ENCODE measurements at places on chromosomes 5 and 9.
A peak's percentile ranks its signal among the peaks of the same experiment; 100 is the strongest.

DNA sequence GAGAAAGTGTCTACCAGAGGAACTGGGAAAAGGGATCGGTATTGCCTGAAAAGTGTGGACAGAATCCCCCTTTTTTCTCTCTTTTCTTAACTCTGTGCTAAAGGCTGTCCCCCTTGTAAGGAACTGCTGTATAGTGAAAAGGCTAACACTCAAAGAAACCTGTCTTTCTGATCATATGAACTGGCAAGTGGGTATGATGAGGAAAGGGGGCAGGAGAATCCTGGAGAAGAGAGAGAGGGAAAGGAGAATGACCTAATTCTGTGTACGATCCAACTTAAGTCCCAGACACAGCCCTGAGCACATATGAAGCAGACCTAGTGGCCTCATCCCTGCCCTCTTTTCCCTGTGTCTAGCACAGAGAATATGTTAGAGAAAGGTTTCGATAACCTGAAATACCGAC, 967 bp downstream of the ANKRD31 start:
- no peak for DNase-seq

DNA sequence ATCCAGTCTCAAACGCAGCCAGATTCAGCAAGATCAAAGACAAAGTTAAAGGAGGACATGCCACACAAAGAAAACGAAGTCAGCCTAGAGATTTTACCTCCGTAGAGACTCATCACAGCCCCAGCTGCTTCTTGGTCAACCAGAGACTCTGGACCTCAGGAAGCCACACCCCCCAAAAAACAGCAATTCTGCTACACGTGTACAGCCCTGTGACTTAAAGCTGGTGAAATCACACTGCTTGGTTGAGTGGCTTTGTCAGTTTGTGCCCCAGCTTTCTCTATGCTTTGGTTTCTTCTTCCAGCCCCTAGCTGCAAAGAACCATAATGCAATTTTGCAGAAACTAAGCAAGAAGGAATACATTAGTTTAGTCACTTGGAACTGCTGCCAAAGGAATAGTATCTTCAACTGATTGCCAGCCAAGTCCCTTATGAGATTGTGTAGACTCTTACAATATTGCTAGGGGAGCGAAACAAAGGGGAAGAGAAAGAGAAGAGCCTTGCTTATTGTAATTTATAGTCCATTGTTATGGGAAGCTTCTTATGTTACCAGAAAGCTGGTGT, 158.8 kb upstream of the ZNF462 start:
- DNase-seq = no peak

GRCh38 chr5:68288707-68289134, 73.2 kb downstream of the PIK3R1 start:
- peak; percentile 3 for DNase-seq

DNA sequence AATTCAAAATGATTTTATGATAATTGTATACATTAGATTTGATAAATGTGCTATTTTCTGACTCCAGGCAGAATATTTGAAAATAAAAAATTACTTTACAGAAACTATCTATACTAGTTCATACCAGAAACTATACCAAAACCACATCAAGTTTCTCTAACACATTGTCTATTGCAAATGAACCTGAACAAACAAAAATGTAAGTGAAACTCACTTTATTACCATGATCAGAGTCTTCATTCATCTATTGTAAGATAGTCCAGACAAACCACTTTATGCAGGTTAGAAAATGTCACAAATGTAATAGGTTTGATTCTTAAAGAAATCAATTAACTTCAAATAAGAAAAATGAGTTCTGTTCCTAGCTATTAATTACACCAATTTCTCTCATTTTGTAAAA, 99.4 kb downstream of the OXCT1 start:
- no peak for DNase-seq

DNA sequence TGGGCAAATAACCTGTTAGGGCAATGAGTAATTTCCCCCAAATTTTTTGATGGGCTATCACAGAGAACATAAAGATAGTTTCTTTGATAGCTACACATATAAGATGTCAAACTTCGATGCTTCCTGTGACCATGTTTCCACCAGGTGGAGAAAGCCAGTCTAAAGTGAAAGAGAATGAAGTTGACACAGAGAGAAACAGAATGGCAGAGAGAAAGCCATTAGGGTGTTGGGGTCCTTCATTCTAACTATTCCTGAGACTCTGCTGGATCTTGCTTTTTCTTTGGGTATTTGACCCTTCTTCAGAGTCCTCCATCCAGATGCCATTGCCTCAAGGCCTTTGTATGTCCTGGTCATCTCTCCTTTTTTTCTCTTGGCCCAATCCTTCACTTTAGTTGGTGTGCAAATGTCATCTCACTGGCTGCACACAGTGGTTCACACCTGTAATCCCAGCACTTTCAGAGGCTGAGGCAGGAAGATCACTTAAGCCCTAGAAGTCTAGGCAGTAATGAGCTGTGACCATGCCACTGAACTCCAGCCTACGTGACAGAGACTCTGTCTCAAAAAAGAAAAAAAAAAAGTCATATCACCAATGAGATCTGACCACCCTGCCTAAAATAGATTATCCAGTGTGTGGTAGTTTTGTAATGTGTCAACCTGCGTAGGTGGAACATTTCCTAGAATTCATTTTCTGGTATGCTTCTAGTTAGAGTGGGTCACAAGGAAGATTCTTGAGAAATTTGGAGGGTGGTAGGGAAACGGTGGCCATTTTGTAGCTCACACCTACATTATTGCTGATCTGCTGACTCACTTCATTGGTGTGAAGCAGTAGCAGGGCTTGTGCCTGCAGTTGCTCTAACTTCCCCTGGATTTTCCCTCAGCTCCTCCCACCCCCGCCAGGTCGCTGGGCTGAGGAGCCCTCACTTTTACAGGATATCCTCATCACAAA, 20.8 kb upstream of the KIF2A start:
- no peak for DNase-seq

- no peak for DNase-seq
These were observed 145.7 kb downstream of the ACER2 start for GRCh38 chr9:19554529-19554928.

DNA sequence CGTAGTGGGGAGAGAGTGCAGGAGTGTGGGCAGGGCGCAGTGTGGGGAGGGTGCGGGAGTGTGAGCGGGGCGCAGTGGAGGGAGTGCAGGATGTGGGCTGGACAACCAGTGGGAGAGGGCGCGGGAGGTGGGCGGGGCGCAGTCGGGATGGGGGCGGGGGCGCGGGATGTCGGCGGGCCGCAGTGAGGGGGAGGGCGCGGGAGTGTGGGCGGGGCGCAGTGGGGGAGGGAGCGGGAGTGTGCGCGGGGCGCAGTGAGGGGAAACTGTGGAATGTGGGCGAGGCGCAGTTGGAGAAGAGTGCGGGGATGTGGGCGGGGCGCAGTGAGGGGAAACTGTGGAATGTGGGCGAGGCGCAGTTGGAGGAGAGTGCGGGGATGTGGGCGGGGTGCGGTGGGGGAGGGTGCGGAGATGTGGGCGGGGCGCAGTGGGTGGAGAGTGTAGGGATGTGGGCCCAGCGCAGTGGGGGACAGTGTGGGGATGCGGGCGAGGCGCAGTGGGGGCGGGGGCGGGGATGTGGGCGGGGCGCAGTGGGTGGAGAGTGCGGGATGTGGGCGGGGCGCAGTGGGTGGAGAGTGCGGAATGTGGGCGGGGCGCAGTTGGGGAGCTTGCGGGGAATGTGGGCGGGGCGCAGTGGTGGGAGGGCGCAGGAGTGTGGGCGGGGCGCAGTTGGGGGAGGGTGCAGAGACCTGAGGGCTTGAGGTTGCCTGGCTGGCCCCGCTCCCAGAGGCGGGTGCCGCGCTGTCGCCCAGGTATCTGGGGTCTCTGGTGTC, at the start of gene NXNL2:
NXNL2 (plus strand) TSS at position 723 of the 770 bp plus-strand sequence. CDS start 257 bp downstream, outside the sequence.
- peak; percentile 85 for DNase-seq

DNA sequence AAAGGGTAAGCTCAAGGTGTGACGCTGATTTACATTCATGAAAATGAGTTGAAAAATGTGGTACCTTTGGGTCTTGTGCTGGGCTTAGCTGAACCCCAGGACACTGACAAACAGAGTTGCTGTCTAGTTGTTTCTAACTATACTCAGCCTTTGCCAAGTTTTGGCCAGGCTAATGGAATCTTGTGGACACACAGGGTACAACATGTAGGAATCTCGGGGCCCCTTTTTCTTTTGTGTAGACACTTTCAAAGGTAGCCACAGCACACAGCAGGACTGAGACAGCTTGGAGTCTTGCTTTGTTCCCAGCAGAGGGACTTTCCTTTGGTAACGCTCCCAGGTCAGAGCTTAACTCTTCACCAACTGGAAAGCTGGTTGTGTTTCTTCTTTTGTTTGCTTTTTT, 7.8 kb downstream of the LIX1 start:
- DNase-seq = no peak

DNA sequence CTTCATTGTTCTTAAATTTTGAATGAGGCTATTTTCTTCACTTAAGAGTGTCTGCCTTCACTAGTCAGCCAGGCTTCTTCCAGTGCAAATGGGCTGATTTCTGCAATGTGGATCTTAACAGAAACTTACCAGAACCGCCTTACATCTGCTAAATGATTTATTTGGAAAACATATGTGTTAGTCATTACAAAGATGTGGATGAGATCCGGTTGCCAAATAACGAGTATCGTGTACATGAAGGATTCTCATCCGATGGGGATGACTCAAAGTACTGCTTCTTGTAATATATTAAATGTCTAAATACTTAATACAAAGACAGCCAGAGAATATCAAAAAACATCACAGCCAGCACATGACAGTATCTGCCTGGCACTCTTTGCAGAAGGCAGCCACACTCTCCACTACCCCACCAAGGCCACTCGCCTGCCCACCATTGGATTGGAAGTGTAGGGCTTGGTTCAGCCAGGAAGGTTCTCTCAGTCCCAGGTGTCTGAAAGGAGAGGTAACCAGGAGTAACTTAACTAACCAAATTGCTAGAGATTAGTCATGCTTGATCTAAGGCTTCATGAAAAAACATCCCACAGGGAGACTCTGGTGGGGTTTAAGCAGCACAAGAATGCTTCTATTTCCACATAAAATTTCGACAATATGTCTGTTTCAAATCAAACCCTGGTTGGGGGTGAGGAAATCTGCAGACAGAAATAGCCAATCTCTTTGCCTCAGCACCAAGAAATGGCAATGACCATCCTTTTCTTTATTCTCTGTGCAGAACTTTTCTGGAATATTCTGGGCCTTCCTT, 174.8 kb downstream of the GADD45G start:
- no peak for DNase-seq

GRCh38 chr9:116694785-116695291, 7.7 kb downstream of the TRIM32 start:
- no peak for DNase-seq

DNA sequence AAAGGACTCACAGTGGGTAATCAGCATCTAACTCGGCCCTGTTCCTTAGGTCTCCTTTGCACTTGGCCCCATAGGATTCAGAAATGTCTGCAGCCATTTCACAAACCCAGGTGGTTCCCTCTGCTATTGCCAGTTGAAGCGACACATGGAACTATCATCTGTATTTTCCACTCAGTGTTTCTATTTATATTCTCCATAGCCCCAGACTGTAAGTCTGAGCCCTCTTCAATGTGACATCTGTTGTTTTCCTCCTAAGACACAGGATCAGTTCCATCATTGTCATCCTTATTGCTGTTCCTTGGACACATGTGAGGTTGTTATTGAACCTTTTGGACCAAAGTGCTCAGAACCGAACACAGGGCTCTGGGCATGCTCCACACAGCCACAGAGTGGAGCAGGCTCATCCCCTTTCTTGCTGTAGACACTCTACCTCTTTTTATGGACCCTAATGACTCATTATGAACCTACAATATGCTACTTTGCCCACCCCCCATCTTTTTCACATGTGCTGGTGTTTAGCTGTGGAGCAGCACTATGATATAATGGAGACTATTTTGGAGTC, 36.4 kb downstream of the GARNL3 start:
- no peak for DNase-seq

GRCh38 chr5:132456987-132457361, 33.6 kb downstream of the IRF1 start:
- DNase-seq = no peak

- no peak for DNase-seq
These were observed 14.0 kb downstream of the PRUNE2 start for GRCh38 chr9:76891874-76892273.

GRCh38 chr9:95773053-95773418, 102.5 kb upstream of the ERCC6L2 start:
- DNase-seq = no peak

- DNase-seq = no peak
These were observed 3.9 kb downstream of the CDKN2B start for GRCh38 chr9:22005021-22005701.

- DNase-seq = no peak
These were observed 139.8 kb downstream of the COL23A1 start for GRCh38 chr5:178450121-178451028.

DNA sequence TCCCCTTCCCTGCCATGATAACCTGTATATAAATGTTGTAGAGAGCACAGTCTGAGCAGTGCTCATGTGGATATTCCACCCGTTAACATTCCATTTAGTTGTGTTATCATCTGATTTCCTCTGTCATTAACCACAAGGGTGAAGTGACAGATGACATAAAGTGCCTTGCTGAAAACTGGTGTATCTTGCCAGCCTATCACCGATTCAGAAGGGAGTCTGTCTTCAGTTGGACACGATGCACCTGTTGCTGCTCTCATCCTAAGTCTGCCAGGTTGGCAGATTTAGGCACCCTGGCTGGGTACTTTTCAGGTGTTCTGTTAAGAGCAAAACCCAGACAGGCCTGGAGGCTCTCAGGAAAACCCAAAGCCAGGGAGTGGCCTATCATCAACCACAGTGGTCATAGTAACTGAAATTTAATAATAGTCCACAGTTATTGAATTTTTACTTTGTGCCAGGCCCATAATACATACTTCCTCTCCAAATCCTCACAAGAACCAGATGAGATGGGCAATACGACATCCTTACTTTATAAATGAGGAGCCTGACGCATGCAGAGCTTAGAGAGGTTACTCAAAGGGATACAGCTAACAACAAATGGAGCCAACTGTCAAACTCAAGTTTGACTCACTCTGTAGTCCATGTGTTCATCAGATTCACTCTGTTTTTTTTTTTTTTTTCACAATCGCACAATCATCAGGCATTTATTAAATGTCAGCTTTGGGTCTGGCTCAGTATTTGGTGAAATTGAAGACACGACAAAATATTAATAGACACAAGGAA, 100.7 kb upstream of the SPRY4 start:
- DNase-seq = no peak

DNA sequence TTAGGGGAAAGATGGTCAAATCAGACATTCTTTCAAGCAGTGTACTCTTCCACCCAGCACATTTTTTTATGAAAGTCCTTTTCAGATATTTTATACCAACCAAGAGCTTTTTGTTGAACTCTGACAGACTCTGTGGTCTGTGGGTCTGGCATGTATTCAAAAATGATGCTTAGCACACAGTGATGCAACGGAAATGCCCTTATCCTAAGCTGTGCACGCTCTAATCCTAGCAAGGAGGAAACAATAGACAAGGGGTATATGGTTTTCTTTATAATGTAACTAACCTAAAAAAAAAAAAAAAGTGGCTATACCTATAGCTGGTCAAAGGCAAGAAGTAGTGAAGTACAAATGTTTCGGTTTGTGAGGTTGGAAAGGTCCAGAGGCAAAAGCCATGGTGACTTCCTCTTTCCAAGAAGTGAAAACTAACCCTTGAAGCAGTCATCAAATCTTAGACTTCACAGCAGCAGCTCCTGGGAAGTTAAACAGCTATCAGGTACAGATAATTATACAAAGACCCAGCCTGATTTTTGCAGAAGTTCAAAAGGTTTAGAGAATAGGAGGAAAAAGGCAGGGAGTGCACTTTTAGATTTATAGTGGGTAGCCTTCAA, 82.5 kb downstream of the SEMA6A start:
- DNase-seq = peak; percentile 73

GRCh38 chr5:73443829-73444498, 4.6 kb downstream of the FOXD1 start:
- no peak for DNase-seq
